ENCODE measurements at places on chromosomes 2 and 18.

DNA sequence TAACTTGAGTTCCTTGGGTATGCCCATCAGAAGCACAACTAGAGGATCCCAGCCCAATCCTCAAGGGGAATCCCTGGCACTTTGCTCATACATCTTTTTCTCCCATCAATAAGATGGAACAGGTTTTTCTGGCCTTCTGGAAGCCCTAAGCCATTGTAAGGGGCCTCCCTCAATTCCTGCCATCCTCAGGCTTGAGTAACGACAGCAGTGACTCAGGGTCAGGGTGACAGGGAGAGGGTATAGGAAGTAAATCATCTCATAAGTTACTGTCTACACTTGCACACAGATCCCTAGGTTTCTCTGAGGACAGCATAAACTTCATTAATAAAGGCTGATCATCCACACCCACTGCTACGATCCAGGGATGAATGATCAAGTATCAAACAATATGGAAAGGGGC is 35.0 kb downstream of the AMER3 start:
- DNase-seq, result no peak

DNA sequence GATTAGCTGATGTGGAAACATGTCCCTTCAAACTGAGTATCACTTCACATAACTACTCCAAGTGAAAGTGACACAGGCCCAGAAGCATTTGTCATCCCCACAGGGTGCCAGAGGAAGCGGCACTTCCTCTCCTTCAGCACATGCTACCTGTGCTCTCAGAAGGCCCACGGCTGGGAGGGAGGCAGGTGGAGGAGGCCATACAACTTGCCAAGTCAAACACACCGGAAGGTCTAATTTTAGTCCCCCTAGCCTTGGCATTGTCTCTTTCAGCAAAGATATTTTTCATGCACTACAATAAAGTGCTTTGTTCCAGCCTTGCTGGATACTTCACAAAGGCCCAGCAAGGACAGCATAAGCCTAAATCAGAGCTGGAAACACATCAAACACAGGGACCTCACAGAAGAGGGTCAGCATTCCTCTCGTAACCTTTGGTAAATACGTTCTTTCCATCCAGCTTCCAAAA is 38.0 kb downstream of the VSNL1 start:
- DNase-seq, result no peak

- DNase-seq, result no peak
Measured at GRCh38 chr2:127161176-127162136, 54.5 kb upstream of the BIN1 start.

DNA sequence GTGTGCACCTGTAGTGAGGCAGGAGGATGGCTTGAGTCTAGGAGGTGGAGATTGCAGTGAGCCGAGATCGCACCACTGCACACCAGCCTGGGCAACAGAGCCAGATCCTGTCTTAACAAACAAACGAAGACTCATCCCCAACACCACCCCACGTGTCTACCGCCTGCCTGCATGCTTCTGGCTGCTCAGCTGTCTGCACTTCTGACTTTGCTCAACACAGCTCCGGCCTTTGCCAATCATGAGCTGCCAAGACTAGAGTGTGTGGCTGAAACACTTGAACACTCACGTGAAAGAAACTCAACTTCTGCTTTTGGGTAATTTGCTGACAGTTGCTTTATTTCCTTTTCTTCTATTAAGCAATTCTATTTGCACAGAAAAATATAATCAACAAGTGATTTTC is 32.1 kb upstream of the SP3 start:
- DNase-seq, result no peak

GRCh38 chr2:191848771-191849767 is 2.2 kb upstream of the CAVIN2 start:
- no peak for DNase-seq

DNA sequence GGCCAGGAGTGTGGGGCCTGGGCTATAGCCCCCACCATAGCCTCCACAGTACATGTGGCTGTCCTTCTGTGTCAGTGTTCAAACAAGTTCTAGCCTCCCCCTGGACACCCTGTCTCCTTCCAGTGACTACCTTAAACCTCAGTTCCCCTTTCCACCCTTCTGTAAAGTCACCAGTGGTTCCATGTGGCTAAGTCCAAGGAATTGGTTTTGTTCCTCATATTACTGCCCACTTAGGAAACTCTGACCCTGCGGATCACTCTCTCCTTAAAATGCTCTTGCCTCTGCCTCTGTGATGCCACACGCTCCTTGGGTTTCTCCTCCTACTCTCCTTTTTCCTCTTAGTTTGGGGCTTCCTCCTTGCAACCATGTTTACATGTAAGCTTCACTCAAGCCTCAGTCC is 27.8 kb upstream of the REL start:
- DNase-seq, result no peak

DNA sequence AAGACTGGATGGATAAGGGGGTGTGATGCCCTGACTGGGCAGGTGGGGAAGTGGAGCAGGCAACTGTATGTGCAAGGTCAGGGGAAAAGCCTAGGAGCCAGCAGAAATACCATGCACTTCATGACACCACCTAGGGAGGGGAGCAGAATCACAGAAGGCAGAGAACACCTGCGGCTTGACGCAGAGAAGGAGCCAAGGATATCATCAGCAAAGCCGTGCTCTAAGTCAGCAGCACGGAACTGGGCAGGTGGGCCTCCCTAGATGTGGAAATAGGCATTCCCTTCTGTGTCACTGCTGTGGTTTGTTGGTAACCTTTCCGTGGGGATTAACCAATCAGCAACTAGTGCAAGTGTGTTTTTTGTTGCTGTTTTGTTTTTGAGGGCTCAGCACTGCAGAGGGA is 41.3 kb downstream of the HDLBP start:
- DNase-seq, result no peak

GRCh38 chr2:147512206-147512605 is 332.6 kb upstream of the ACVR2A start:
- no peak for DNase-seq

DNA sequence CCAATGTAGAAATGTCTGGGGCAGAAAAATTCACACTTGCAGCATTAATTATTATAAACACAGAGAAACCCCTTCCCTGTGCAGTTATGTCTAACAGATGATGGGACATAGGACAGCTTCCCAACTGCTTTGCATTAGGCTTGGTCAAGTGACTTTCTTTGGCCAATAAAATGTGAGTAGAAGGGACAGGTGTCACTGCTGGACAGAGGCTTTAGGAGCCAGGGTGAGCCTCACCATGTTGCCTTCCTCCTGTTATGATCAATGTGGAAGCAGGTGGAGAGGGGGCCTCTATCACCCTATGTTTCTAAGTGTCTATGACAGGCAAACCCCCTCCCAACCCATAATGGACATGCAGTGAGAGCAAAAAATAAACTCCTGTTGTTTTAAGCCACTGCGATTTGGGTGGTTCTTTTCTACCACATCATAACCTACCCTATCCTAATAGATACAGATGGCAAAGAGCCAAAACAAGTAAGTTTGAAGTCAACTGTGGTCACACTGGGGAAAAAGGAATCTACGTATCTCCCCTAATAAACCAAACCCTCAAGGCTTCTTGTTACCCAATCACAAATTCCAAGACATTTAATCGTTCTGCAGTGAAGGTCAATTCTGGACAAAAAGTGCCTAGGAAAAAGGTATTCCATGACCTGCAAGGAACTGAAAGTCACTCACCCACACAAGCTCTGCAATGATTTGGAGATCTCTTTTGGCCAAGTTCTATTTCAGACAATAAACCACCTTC is 28.6 kb upstream of the POU3F3 start:
- DNase-seq, result no peak

DNA sequence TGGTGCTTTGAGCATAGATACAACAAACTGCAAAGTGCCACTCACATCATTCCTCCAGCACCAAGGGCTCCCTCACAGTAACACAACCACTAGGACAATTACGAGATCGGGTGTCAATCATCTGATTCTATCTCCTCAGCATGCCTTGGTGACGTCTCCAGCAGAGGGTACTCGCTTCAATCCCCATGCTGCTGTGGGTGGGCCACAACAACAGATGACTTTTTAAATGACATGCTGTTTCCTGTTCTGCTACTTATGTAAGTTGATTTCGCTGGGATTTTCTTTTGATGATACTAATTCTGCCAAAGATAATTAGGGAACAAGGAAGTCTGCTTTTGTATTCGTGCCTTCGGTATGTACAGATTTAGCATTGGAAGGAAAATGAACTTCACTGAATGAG is 1113.0 kb downstream of the BCL11A start:
- DNase-seq, result no peak

DNA sequence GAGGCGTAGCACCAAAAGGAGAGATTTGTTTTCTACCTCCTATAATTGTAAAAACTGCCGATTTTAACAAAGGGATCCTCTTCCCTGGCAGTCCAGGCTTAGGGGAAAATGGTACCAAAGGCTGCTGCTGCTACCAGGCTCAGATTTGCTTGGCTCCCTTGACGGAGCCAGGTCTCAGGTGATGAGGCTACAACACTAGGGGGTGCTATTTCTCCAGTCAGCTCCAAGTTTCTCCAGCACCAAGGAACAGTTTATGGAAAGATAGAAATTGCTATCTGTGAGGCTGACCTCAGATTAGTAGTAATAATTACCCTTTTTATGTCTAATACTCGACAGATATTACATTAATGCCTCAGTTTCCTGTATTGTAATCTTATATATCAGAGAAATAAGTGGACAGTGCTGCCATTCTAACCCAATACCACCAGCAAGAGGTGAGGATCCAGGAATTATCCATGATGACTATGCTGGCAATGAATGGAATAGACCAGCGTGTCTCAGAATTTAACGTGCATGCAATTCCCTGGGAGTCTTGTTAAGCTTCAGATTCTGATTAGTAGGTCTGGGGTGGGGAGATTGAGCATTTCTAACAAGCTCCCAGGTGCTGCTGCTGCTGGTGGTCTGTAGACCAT is 111.3 kb downstream of the ESCO1 start:
- DNase-seq, result no peak

DNA sequence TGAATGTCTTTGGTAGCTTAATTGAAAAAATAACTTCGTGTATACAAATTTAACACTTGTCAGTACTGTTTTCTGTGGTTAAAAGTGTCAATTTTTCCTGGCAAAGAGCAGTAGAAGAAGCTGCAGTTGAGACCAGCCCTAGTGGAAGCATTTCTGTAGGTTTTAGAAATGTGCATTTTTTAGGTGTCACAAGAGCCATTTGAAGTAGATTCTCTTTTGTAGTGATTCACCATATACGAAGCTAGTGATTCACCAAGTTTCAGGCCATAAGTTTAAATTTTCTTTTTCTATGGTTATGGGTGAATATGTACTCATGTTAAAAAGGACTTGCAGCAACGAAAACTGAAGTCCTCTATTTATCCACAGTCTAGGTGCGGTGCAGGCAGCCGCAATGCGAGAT is 4.2 kb downstream of the NABP1 start:
- DNase-seq, result no peak

- no peak for DNase-seq
Measured at GRCh38 chr18:48077291-48077690, 146.8 kb upstream of the SMAD2 start.

DNA sequence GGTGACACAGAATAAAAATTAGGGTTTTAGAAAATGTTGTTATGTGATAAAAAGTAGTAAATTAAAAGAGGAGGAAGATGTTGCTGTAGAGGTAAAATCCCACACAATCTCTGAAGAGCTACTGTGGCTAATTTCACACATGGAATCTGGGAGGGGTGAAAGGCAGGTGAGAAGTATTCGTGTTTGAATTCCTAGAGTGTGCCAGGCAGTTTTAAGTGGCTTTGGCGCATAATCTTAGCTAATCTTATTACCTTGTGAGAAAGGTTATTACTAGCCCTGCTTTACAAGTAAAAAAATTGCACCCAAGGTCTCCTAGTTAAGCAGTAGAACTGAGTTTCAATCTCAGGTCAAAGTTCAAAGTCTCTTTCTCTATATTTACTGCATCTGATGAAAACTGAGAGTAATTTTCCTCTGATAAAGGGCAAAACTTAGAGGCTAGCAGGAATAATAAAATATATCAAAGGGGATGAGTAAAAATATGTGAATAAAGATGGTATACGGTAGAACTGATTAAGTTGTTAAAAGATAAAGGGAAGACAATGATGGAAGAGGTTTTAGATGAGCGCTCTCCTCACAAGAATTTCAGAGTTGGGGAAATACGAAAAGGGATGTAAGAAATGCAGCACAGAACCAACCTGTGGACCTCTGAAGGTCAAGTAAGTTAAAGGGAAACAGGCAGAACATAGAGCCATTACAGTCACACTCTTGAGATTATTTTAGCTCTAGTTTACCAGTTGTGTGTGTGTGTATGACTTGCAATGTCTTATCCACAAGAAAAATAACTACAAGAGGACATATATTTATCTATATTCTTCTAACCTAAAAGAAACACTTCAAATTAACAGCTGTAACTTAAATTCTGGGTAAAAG is 34.8 kb downstream of the GAREM1 start:
- no peak for DNase-seq

- DNase-seq, result no peak
Measured at GRCh38 chr2:224134003-224134734, 95.1 kb upstream of the SERPINE2 start.

GRCh38 chr2:229154381-229154780 is 116.7 kb downstream of the PID1 start:
- DNase-seq, result peak; percentile 19

DNA sequence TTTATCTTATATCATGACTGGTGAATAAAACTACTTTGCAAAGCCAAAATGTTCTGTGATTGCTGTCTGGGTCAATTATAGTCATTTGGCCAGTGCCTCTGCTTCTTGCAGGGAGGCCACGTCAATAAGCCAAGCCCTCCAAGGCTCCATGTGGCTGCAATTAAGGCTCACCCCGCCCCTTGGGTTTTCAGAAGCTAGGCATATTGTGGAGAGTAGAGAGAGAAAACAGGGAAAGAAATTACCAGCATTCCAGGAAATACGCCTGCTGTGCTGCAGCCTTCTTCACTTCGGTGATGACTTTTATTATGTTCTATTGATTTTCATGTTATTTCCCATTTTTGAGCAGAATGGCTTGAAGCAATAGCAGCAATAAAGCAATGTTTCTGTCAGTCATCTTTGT is 319.7 kb downstream of the SOX11 start:
- DNase-seq, result no peak

GRCh38 chr18:32956591-32957315 is 183.9 kb upstream of the KLHL14 start:
- DNase-seq, result no peak

GRCh38 chr2:172048508-172049503 is 36.5 kb upstream of the DLX1 start:
- DNase-seq, result no peak

DNA sequence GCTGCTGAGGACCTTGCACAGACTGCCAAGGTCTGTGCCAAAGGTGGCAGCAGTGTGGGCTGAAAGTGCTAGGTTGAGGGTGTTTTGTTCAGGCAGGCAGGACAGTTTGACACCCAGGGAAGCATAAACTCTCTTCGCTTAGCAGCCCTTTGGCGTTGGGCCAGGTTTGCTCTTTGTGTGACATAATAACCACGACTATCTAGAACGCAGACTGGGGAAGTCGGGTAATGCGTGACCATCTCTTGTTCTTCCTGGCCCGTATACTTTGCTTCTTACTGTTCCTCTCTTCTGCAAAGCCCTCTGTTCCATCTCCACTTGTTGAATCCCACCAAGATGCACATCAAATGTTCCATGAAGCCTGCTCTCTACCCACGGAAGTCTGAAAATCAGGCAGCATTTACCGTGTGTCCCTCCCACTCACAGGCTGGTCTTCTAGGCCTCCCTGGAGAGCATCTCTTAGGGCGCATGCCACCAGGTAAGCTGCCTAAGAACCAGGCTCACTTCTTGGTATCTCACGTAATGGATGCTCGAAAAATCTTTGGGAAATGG is 96.7 kb upstream of the LMAN1 start:
- no peak for DNase-seq

- no peak for DNase-seq
Measured at GRCh38 chr18:33987206-33987605, 237.5 kb downstream of the NOL4 start.

GRCh38 chr18:70355620-70356385 is 67.0 kb downstream of the SOCS6 start:
- no peak for DNase-seq
